ENCODE measurements at places on chromosomes 7 and 10.
A peak's percentile ranks its signal among the peaks of the same experiment; 100 is the strongest.

DNA sequence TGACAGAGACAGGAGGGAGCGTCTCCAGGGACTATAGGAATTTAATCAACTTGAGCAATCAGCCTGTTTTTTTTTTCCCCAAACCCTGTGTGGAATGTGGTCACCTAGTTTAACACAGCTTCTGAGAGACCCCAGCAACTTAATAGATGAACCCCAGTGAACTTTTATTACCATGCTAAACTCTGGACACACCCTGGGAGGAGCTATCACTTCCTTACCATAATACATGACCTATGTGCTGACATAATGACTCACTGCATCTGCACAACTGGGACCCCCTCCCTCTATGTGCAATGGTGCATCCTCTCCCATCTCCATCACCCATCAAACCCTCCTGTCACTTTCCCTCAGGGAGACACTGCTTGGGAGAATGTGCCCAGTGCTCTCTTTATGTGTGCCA lies 83.7 kb downstream of the EPC1 start:
- H3K36me3 ChIP-seq: no peaks in the 10 kb centered on the region
- no peak overlapping the region for H3K4me3 ChIP-seq
- DNase-seq: no peak
- H3K4me1 ChIP-seq: peaks cover 1% of the 10 kb centered on the region

- H3K4me1 ChIP-seq: no peaks in the 10 kb centered on the region
- no peaks in the 10 kb centered on the region for H3K36me3 ChIP-seq
- H3K27ac ChIP-seq: no peak overlapping the region
Measured at GRCh38 chr10:118914629-118915028, 114.9 kb upstream of the NANOS1 start.

DNA sequence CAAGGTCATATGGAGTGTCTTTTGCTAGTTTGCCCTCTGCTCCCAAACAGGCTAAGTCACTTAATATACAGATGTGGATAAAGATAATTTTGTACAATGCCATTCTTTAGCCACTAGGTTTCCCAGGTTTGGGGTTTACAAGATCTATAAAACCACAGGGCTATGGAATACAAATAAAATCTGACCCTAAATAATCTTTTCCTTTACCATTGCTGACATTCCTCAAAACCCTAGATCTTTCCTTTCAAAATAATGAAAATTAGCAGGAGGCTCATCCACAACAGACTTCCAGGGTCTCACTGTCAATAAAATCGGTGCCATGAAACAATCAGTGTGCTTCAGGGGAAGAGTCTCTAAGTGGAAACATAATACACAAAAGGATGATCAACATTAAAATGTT lies 148.4 kb downstream of the CPEB3 start:
- DNase-seq: no peak
- H3K27me3 ChIP-seq: no peaks in the 10 kb centered on the region
- H3K27ac ChIP-seq: no peak overlapping the region
- no peaks in the 10 kb centered on the region for H3K4me1 ChIP-seq
- no peaks in the 10 kb centered on the region for H3K36me3 ChIP-seq

- H3K36me3 ChIP-seq: no peaks in the 10 kb centered on the region
- no peaks in the 10 kb centered on the region for H3K27me3 ChIP-seq
- no peak for DNase-seq
Measured at GRCh38 chr10:36126076-36126475, 484.0 kb upstream of the FZD8 start.

- H3K27ac ChIP-seq: peak overlapping the region; percentile 86
- peak; percentile 80 for DNase-seq
- H3K36me3 ChIP-seq: no peaks in the 10 kb centered on the region
- peaks cover 5% of the 10 kb centered on the region for H3K4me1 ChIP-seq
Measured at GRCh38 chr7:130486114-130486953, 5.6 kb upstream of the MEST start.

- no peaks in the 10 kb centered on the region for H3K36me3 ChIP-seq
- no peak for DNase-seq
- H3K4me3 ChIP-seq: no peak overlapping the region
- H3K4me1 ChIP-seq: no peaks in the 10 kb centered on the region
Measured at GRCh38 chr7:110754649-110755048, 336.3 kb upstream of the LRRN3 start.

GRCh38 chr7:73668103-73668885 lies 663 bp downstream of the VPS37D start:
- H3K27ac ChIP-seq: no peak overlapping the region
- peak overlapping the region; percentile 43 for H3K4me3 ChIP-seq
- H3K27me3 ChIP-seq: no peaks in the 10 kb centered on the region
- no peaks in the 10 kb centered on the region for H3K36me3 ChIP-seq
- H3K4me1 ChIP-seq: peaks cover 8% of the 10 kb centered on the region

DNA sequence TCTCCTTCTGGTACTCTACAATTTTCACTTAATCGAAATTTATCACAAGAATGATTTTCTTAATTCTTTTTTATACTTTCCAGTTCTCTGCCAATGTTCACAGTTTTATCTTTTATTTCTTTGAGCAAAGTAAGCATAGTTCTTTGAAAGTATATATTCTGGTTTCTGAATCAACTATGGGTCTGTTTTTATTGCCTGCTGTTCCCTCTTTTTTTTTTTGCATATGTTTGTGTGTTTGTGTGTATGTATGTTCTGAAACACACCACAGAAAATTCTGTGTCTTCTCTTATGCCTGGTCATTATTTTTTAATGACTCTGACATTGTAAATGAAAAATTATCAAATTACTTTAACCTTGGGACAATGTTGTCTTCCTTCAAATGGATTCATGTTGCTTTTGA lies 15.9 kb upstream of the TMEM273 start:
- no peaks in the 10 kb centered on the region for H3K36me3 ChIP-seq
- H3K4me1 ChIP-seq: no peaks in the 10 kb centered on the region
- H3K27ac ChIP-seq: no peak overlapping the region
- H3K27me3 ChIP-seq: no peaks in the 10 kb centered on the region

GRCh38 chr10:14048930-14049613 lies 281.7 kb downstream of the FRMD4A start:
- no peaks in the 10 kb centered on the region for H3K36me3 ChIP-seq
- H3K4me3 ChIP-seq: no peak overlapping the region
- no peaks in the 10 kb centered on the region for H3K27me3 ChIP-seq
- DNase-seq: no peak

DNA sequence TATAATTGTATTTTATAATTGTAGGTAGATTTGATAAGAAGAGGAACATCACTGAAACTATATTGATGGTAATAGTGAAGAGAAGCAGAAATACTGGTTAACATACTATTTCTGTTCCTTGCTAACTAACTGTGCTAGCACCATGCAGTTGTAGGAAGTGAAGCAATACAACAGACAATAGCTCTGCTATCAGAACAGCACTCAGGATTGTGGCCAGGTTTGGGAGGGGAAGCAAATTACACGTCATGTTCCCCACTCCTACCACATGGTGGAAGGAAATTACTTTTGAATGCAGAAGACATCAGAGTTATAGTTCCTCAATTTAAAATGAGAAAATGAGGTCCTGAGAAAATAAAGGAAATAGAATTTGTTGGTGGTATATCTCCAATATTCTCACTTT lies 151.1 kb downstream of the DGKB start:
- H3K4me1 ChIP-seq: no peaks in the 10 kb centered on the region
- no peaks in the 10 kb centered on the region for H3K36me3 ChIP-seq
- no peaks in the 10 kb centered on the region for H3K27me3 ChIP-seq
- H3K27ac ChIP-seq: no peak overlapping the region
- no peak overlapping the region for H3K4me3 ChIP-seq

DNA sequence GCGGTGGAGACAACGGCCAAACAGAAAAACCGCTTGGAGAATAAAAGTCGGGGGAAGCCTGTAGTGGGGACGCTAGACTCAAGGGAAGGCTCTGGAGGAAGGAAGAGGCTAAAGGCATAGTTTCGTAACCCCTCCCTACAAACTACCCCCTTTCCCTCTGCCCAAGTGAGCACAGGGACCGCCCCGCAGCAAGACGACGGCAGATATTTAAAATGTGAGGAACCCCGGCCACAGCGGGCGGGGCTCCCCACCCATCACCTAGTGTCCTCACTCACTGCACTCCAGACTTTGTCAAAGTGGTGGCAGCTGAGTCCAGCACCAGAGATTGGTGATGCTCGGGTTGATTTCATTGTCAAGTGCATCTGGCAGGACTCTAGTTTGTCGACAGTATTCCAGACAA lies 69.1 kb downstream of the PRKAG2 start:
- H3K36me3 ChIP-seq: no peaks in the 10 kb centered on the region
- no peaks in the 10 kb centered on the region for H3K27me3 ChIP-seq
- no peak overlapping the region for H3K27ac ChIP-seq
- no peak for DNase-seq
- no peak overlapping the region for H3K4me3 ChIP-seq
- H3K4me1 ChIP-seq: no peaks in the 10 kb centered on the region

- no peak overlapping the region for H3K27ac ChIP-seq
- no peak overlapping the region for H3K4me3 ChIP-seq
- no peaks in the 10 kb centered on the region for H3K27me3 ChIP-seq
- H3K36me3 ChIP-seq: no peaks in the 10 kb centered on the region
- DNase-seq: no peak
- H3K4me1 ChIP-seq: no peaks in the 10 kb centered on the region
Measured at GRCh38 chr7:92669616-92670165, 79.5 kb upstream of the FAM133B start.

GRCh38 chr10:88565072-88565471 lies 18.0 kb downstream of the RNLS start:
- no peaks in the 10 kb centered on the region for H3K27me3 ChIP-seq
- no peaks in the 10 kb centered on the region for H3K36me3 ChIP-seq
- no peak for DNase-seq
- no peaks in the 10 kb centered on the region for H3K4me1 ChIP-seq
- no peak overlapping the region for H3K4me3 ChIP-seq
- no peak overlapping the region for H3K27ac ChIP-seq

DNA sequence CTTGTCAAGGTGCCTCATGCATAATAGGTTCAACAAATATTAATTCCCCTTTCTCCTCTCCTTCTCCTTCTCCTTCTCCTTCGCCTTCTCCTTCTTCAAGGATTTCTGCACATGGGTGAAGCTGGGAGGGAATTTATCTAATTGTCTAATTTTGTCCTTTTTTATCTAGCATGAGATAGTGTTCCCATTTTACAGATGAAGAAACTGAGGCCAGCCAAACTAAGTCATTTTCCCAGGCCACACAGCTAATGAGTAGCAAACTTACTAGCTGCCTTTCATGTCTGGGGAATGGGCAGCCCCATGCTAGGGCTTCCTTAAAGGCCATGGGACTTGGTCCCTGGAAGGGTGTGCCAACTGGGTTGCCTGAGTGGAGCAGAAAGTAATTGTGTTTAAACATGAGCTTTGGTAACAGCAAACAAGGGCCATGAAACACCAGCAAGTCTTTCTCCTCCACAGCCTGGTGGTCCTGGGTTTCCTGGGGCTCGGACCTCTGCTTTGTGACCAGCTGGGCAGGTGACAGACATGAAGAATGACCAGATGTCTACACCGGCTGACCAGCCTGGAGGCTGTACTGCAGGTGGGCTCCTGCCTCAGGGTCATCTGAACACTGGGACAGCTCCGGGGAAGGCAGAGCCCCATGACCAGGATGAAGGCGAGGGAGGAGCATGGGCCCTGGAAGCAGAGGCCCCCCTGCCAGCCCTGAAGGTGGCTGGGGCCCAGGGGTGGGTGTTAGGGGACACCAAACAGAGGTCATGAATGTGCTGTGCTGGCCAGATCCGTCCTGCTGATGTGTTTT lies 138.0 kb downstream of the PTPN20 start:
- H3K4me1 ChIP-seq: no peaks in the 10 kb centered on the region
- no peaks in the 10 kb centered on the region for H3K27me3 ChIP-seq
- H3K36me3 ChIP-seq: no peaks in the 10 kb centered on the region

- peaks cover 2% of the 10 kb centered on the region for H3K4me1 ChIP-seq
- H3K4me3 ChIP-seq: no peak overlapping the region
- no peaks in the 10 kb centered on the region for H3K36me3 ChIP-seq
- H3K27me3 ChIP-seq: no peaks in the 10 kb centered on the region
- no peak for DNase-seq
Measured at GRCh38 chr10:96370584-96371157, 11.9 kb upstream of the OPALIN start.

- H3K27ac ChIP-seq: no peak overlapping the region
- no peaks in the 10 kb centered on the region for H3K4me1 ChIP-seq
- H3K4me3 ChIP-seq: no peak overlapping the region
- no peaks in the 10 kb centered on the region for H3K27me3 ChIP-seq
- no peak for DNase-seq
Measured at GRCh38 chr10:404346-404745, 269.1 kb downstream of the ZMYND11 start.

All from ovary (tissue), 10 donors.